T-helper 2 cell (primary cell): ENCODE measurements at places on chromosomes 4 and X.

DNA sequence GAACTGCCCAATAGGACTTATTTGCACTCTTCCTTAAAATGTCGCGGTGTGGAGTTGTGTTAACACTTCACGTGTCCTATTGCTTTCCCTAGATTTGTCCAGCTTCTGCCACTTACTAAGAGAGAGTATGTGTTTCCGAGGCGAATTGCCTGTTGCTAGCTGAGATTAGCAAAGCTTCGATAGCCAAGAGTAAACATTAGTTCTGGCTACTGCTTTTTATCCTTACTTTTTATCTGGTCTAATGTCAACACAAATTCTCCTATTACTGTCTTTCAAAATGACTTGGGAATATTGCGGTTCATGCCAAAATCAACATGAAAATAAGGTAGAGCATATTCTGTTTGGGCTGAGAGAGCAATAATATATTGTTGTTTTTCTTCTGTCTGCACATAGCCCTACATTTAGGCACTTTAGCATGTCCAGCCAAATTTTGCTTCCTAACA, 90.4 kb upstream of the VEGFC start:
- DNase-seq: no peak

- no peak for DNase-seq
Observed at GRCh38 chr4:54745031-54745770, 87.4 kb downstream of the KIT start.

GRCh38 chr4:136893573-136893972, 638.7 kb downstream of the PCDH18 start:
- DNase-seq: no peak

- DNase-seq: no peak
Observed at GRCh38 chr4:127012549-127012948, 620.2 kb upstream of the INTU start.

DNA sequence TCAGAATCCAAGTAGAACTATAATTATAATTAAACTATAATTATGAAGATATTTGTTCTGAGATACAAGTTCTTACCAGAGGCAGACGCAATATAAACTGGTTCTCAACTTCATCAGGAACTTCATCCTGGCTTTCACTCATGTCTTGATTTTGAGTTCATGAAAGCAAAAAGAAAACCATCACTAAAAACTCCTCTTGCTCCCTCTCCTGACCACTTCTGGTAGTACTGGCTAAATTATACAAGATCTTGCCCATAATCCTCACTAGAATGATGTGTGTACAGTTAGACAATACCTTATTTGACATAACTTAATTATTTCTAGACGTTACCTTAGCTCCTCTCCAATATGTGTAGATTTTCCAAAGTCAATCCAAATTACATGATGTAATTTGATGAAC, 3.7 kb downstream of the TAF7L start:
- DNase-seq: no peak

GRCh38 chr4:54318904-54319303, 89.8 kb downstream of the PDGFRA start:
- no peak for DNase-seq

- DNase-seq: no peak
Observed at GRCh38 chr4:123478859-123479345, 82.3 kb downstream of the SPRY1 start.
